IPS-NIHi11 (cell line): ENCODE measurements at places on chromosomes 4 and X.
A peak's percentile ranks its signal among the peaks of the same experiment; 100 is the strongest.

DNA sequence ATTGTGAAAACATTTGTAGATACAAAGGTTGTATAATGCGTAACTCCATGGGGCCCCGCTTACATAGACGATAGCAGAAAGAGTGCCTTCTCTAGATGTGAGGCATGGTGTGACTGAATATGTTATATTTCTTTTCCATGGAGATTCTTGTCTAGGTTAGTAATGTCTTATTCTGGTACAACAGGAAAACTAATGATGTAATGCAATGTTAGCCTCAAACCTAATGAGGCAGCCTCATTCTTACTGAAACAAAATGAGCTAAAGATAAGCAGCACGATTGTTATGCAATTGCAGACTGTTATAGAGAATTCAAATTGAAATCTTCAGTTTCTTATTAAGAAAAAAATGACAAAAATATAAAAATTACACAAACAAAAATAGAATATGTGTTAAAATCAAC lies 171.1 kb upstream of the ANKRD50 start:
- DNase-seq, result no peak

GRCh38 chr4:102522031-102522440 lies 20.9 kb downstream of the NFKB1 start:
- no peak for DNase-seq

DNA sequence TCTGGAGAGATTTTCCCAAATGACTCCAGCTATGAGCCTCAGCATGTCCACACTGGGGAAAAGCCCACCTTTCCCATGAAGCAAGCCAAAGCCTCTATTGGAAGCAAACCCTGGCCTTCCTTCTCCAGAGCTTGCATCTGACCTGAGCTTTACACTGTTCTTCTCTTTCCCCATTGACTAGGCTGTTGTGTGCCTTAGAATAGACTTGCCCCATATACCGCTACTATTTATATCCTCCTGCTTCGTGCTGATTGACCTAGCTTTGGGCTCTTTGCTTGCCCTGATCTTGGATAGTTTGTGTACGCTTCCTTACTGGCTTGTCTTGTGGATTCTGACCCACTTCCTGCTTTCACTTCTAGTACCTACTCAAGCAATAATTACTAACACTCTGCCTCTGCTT lies 30.9 kb downstream of the FAM9B start:
- no peak for DNase-seq

DNA sequence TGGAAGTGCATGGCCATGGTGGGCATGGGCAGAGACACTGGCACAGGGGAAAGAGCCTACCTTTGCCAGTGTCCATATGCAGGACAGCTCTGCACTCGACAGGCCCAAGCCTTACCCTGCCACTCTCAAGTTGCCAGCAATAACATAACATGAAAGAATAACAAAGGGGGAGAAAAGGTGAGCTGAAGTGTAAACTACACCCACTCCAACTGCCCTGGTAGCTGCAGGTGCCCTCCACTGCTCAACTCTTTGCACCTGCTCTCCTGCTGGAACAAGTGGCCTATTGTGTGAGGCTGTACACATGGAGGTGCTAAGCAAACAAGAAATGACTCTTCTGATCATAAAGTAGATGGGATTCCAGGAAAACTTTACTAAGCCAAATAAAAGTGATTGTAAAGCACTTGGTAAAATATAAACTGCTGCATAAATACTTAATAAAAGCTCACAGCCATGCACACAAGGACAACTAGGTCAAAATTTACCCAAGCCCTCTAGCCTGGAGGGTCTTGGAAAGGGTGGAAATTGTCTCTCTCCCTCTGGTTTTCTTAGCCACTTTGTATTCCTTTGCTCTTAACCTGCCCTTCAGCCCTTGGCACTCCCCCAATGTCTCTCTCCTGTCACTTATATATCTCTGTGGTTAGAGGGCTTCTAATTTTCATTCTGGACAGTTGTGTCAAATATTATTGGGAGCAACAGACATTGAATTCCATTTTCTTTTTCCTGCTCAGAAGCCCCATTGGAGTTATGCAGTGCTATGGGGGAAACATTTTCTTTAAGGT lies 261.2 kb upstream of the GPC4 start:
- no peak for DNase-seq

DNA sequence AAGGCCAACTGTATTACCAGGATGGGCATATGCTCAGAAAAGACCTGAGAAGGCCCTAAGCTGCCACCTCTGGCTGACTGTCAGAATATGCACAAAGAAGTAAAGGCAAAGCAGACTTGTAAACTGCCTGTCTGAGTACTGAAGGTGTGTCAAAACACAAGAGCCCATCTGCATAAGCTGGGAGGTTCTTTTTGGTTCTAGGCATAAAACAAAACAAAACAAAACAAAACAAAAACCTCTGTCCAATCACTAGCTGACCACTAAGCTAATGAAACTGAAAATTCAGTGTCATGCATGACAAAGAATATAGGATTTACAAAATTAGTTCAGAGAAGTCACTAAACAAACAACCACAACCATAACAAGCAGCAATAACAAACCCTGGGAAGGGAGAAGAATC lies 20.6 kb downstream of the SH3D19 start:
- no peak for DNase-seq

GRCh38 chr4:5793514-5793913 lies 82.5 kb downstream of the EVC start:
- DNase-seq, result no peak

- DNase-seq, result no peak
These were observed 111.0 kb downstream of the RASGEF1B start for GRCh38 chr4:81360737-81361136.

GRCh38 chr4:150206954-150207353 lies 128.7 kb downstream of the DCLK2 start:
- DNase-seq, result no peak

- no peak for DNase-seq
These were observed 70.7 kb upstream of the PPP3CA start for GRCh38 chr4:101418055-101418454.

- DNase-seq, result no peak
These were observed 67.5 kb upstream of the MND1 start for GRCh38 chr4:153276971-153277370.

- peak; percentile 53 for DNase-seq
These were observed 21.8 kb downstream of the FHL1 start for GRCh38 chrX:136168929-136169735.
